Stimulated activated CD4-positive, alpha-beta T cell treated with anti-CD3 and anti-CD28 coated beads, Interleukin-4, amount 100 ng/mL, for 4 hours (primary cell): ENCODE measurements at places on chromosomes 7 and 10.

GRCh38 chr10:51620131-51620530 lies 79.3 kb downstream of the CSTF2T start:
- no peak for DNase-seq

- no peak for DNase-seq
These were observed 428.3 kb downstream of the TNS3 start for GRCh38 chr7:47153576-47153975.

- DNase-seq = no peak
These were observed 2.8 kb upstream of the ABI1 start for GRCh38 chr10:26863351-26864076.

GRCh38 chr10:66842867-66843266 lies 83.0 kb upstream of the LRRTM3 start:
- DNase-seq = no peak

GRCh38 chr7:132333301-132333700 lies 243.0 kb downstream of the PLXNA4 start:
- DNase-seq = no peak

GRCh38 chr10:62188021-62188616 lies 80.5 kb downstream of the RTKN2 start:
- no peak for DNase-seq

DNA sequence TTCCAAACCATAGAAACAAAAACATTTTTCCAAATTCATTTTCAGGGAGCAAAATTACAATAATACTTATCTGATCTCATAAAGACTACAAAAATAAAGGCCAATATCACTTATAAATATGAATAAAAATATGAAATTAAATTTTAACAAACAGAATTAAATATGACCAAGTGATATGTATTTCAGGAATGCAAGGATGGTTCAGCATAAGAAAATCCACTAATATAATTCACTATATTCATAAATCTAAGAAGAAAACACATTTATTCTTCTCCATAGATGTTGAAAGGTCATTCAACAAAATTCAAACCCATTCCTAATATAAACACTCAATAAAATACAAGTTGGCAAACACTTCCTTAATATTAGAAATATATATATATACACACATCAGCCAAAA lies 115.2 kb upstream of the TMEM168 start:
- no peak for DNase-seq

DNA sequence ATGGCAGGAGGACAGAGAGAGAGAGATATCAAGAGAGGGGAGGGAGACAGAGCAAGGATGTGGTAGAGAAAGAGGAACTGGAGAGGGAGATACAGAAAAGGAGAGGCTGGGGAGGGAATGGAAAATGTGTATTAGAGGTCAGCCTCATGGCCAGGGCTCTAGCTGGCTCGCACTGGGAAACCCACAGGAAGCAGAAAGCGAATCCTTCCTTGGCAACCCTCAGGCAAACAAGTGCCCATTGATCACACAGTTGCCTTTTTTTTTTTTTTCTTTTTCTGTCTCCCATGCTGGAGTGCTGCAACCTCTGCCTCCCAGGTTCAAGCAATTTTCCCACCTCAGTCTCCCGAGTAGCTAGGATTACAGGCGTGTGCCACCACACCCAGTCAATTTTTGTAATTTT lies 391.2 kb downstream of the TYW1 start:
- DNase-seq = no peak

DNA sequence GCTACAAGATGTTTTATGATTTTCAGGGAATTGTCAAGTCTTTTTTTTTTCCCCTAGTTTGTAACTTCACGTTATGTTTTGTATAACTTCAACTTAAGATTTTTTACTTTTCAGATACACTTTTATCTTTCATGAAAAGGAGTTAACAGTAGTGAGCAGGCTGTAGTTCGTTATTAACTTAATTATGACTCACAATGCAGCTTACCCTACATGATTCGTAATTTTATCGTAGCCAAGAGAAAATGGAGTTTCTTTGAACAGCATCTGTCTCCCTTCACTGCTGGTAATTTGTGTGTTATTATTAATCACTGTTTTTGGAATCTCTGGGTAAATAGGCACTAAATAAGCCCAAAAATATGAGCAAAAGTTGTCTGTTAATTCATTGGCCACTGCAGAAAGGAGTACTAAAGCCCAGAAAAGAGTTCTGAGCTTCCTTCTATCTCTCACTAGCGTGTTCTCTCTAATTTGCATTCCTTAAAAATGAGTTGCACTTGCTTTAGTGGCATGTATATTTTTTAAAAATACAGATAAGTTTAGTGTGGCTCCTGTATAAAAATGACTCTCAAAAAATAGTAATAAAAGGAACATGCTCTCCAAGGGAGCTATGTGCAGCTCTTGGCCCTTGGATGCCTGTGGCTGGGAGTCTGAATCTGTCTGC lies 36.1 kb downstream of the RALA start:
- DNase-seq = no peak

- DNase-seq = peak; percentile 31
These were observed 752 bp downstream of the KLF14 start for GRCh38 chr7:130732980-130733930.

- DNase-seq = no peak
These were observed 750.7 kb upstream of the SORCS1 start for GRCh38 chr10:107915215-107915610.

GRCh38 chr7:81882086-81882485 lies 112.2 kb upstream of the HGF start:
- DNase-seq = no peak

DNA sequence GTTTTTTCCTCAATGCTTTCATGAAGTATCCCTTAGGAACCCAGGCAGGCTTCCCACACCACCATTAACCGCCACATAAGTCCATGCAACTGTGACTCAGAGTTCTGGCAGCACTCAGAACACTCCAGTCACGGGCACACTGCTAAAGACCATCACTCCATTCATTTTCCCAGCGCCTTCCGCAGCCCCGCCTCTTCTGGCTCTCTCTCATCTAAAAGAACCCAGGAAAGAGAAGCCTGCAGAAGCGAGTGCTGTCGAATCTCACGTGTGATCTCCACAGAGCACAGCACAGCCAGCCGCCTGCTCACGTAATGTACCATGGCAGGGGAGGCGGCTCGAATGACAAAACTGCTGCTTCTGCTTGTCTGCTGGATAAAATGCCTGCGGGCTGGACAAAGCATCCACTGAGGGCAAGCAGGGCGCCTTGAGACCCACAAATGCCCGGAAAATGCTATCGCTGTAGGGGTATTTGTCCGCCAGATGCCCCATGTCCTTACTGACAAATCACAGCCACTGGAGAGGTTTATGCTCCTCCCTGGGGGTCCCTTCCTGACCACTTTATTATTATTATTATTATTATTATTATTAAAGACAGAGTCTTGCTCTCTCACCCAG lies 1.8 kb downstream of the PSMG3 start:
- DNase-seq = no peak

DNA sequence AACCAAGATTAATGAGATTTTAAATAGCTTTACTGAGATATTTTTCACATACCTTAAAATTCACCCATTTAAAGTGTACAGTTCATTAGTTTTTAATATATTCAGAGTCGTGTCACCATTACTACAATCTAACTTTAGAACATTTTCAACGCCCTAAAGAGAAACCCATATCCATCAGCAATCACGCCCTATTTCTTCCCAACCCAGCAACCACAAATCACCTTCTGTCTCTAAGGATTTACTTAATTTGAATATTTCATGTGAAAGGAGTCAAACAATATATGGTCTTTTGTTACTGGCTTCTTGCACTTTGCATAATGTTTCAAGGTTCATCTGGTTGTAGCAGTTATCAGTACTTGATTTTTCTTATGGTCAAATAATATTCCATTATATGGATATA lies 25.1 kb upstream of the PDZD8 start:
- no peak for DNase-seq

GRCh38 chr10:7085147-7085912 lies 325.5 kb downstream of the SFMBT2 start:
- DNase-seq = no peak

DNA sequence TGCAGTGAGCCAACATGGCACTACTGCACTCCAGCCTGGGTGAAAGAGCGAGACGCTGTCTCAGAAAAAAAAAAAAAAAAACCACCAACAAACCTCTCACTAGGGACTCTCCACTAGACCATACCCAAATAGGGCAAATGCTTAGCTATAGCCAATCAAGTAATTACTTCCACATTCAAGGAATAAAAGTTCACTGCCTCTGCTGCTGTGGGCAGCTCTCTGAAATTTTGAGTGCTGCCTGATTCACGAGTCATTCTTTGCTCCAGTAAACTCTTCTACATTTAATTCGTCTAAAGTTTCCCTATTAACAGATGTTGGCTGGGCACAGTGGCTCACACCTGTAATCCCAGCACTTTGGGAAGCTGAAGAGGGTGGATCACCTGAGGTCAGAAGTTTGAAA lies 4.7 kb upstream of the NRBF2 start:
- DNase-seq = no peak

GRCh38 chr7:50379082-50379481 lies 71.1 kb downstream of the FIGNL1 start:
- DNase-seq = no peak

DNA sequence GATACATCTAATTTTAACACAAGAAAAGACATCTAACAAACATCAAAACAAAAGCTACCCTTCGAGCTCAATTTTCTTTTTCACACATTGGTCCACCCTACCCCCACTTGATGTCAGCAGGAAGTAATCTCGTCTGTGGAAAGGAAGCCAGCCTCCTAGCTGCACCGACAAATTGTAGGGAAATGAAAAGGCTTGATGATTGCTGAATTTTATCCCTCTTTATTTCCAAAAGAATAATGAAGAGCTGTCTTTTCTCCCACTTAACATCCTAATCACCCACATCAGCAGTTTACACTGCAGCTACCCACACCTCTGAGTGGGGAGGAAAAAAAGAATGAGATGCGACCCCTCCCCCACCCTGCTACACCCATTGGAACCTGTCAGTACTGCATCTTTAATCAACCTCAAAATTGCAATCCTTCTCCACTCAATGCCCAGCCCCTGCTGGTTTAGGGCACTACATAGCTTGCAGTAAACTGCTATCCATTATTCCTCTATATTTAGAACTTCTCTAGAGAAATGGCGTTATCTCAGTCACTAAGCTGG lies 10.6 kb upstream of the CPVL start:
- no peak for DNase-seq

GRCh38 chr7:55381696-55382095 lies 16.6 kb downstream of the LANCL2 start:
- DNase-seq = no peak

GRCh38 chr10:7243873-7244272 lies 167.0 kb downstream of the SFMBT2 start:
- no peak for DNase-seq

DNA sequence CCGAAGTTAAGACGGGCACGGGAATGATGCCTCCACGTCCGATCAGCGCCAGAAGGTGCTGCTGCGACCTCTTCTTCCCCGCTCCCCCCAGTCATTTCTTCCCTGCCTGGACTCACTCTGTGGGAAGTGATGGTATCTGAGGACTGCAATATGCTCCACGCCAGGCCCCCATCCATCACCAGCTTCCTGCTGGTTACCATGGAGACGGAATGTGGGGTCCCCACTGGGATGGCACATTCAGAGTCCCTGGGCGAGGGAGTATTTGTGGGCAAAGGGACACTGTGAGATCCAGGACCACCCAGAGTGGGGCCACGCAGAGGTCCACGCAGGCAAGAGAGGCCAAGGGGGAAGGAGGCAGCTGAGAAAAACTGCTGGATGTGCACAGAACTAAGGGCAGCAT lies 39.7 kb downstream of the CARD11 start:
- DNase-seq = no peak

GRCh38 chr10:60237977-60238758 lies 151.5 kb downstream of the ANK3 start:
- no peak for DNase-seq

DNA sequence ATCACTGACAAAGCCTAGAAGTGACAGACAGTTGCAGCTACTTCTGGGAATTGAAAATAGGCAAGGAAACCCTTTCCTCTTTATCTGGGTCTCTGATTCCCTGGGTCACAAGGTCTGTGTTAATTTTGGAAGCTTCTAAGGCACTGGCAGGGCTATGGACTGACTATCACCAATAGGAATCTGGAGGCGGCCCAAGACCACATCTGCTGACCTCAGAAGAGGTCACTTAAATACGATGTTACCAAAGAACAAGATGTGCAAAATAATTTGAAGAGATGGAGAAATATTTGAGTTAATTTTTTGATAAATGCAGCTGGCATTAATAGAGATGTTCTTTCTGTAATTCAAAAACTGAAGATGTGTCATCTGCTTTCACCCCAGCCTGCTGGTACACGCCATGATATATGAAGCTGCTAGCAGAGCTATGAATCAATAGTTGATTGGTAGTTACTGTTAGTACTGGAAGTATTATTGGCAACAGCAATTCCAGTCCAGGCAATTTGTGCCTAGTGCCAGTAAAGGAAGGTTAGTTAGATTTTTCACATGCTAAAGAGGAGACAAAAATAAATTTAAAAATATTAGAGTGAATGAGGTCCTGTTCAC lies 5.5 kb upstream of the STEAP4 start:
- DNase-seq = no peak

DNA sequence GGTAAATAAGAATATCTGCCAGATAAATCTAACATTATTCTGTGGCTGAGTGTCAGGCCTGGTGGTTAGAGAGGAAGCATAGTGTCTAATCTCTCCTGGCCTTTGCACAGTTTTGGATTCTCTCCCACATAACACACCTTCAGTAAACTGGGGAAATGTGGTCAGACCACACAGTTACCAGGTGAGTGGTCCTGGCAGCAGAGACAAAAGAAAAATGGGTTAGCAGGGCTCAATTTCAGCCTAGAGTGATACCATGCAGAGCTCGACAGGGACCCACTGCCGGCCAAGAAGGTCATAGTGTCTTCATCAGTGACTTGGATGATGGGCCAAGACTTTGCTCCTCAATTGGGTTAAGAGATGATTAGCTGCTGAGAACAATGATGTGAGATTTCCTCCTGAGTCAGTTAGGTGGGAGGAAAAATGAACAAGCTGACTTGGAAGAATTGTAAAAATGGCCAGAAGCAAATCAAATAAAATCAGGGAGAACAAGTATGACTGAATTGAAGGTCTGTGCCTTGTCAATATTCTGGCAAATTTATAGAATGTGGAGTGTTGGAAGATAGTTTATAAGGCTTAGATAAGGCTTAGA lies 69.2 kb upstream of the EFCAB10 start:
- DNase-seq = no peak

DNA sequence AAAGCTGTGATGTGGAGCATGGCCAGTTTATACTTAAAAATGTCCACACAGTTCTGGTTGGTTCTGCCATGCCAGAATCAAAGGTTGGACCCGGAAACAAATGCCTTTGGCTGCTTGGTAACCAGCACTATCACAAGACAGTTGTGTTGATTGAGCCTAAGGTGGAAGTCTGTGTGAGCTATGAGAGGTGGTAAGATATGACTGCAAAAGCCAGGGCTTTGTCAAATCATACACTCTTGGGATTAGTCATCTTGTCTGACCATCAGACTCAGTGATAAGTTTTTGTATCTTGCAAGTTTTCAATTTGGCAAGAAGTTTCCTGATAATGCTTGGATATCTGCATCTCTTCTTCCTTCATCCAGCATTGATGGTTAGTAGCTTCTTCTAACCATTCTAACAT lies 35.5 kb downstream of the GPR141 start:
- DNase-seq = no peak
